ENCODE measurements at places on chromosomes 12 and 14.

DNA sequence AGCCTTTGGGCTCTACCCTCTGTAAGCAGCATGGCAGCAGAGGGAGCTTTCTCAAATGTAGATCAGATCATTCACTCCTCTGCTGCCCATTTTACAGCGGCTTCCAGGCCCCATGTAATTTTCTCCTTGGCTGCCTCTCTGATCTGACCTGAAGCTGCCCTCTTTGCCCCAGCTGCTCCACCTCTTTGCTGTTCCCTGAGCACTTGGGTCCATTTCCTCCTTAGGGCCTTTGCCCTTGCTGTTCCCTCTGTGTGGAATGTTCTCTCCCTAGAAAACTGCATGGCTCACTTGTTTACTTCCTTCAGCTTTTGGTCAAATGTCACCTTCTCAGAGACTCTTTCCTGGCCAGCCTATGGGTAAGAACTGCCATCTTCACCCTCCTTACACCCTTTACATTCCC is 37.2 kb downstream of the SMOC1 start:
- no peak for DNase-seq

DNA sequence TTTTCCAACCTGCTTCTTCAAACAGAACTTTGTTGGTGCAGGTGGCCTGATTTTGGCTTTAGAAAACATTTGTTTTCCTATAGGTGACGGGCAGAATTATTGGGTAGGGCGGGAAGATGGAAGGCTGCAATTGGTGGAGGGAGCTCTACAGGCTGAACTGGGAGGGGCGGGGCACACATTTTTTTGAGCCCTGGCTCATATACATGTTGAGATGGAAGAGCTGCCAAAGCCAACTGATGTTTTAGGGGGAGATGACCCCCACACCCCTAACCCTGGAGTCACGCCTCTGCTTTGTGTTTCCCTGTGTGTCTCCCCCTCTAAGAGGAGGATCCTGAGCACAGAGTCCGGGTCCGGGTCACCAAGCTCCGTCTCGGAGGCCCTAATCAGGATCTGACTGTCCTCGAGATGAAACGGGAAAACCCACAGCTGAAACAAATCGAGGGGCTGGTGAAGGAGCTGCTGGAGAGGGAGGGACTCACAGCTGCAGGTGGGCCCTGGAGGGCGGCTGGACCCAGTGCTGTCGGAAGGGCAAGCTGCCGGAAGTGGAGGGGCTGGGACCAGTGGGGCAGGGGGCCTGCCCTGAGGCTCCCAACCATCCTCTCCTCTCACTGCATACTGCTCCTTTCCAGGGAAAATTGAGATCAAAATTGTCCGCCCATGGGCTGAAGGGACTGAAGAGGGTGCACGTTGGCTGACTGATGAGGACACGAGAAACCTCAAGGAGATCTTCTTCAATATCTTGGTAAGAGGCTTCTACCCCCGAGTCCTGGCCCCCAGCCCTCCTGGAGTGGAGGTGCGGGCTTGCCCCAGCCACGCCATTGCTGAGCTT is 18.6 kb downstream of the AGAP2 start:
- DNase-seq = no peak

DNA sequence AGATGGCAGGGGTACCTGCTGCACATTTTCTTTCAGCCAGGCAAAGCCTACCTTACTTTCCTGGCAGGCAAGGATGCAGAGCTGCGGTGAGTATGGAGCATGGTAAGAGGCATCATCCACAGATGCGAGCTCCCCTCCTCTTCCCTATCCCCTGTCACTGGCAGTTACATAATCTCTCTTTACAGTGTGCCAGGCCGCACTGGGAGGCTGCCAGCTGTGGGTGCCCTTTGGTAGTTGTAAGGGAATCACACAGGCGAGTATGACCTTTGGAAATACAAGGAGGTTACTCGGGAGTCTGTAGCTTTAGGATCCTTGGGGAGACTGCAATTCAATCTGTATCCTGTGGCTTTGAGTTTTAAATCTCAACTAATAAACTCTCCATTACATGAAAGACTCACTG is 132.5 kb downstream of the KTN1 start:
- DNase-seq = no peak

DNA sequence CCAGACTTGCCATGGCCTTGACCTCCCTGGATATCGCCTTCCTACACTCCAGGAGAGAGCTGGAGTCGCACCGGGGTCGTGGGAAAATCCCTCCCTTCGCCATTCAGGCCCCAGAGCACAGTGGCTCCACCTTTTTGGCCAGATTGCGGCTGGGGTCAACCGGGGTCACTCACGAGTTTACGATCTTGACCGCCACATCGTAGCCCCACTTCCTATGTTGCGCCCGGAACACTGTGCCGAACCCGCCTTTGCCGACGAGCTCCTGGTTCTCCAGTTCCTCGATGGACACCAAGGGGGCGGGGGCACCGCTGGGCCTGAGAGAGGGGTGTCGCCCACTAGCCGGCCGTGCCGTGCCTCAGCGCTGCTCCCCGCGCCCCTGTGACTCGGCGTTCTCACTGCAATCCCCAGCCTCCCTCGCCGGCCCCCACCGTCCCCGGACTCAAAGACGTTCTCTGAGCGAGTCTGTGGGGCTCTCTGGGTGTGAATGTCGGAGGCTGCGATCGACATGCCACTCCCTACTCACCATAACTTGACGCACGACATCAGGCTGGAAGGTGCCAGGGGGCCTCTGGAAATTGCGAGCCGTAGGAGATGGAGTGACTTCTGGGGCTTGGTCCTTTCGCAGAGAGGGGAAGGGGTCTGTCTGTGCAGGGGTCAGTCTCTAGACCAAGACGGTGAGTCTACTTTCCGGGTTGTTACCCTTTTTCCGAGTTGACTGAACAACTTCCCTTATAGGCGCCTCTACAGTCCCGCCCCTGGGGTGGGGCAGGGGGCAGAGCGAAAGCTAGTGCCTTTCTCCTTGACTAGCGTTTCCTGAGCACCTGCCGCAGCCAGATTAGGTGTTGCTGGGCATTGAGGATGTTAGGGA is at the start of gene RIPK3:
RIPK3 (minus strand) TSS at position 708 of the 868 bp plus-strand sequence; CDS start at position 543, 165 bp downstream.
- no peak for DNase-seq

DNA sequence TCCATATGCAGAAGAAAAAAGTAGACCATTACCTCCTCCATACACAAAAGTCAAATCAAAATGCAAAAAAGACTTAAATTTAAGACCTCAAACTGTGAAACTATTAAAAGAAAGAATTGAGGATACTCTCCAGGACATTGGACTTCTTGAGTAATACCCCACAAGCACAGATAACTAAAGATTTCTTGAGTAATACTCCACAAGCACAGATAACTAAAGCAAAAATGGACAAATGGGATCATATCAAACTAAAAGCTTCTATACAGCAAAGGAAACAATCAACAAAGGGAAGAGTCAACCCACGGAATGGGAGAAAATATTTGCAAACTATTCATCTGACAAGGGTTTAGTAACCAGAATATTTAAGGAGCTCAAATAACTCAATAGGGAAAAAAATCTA is 427.9 kb downstream of the CCDC91 start:
- DNase-seq = no peak

DNA sequence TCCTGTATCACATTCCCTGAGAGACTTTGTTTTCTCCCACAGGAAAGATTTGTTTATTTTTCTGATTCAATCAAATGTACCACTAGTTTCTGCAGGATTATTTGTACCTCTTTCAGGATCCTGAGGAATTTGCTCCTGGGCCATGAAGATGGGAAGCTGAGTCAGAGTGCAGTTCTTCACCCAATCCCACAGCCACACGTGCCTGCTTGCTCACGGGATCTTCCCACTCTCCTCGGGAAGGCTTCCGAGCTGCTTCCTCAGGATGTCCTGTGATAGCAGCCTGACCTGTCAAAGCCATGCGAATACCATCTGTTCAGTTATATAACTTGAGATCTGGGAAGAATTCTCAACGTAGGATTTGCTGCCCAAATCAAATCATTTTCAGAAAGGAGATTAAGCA is 41.8 kb upstream of the HIF1A start:
- DNase-seq = no peak

DNA sequence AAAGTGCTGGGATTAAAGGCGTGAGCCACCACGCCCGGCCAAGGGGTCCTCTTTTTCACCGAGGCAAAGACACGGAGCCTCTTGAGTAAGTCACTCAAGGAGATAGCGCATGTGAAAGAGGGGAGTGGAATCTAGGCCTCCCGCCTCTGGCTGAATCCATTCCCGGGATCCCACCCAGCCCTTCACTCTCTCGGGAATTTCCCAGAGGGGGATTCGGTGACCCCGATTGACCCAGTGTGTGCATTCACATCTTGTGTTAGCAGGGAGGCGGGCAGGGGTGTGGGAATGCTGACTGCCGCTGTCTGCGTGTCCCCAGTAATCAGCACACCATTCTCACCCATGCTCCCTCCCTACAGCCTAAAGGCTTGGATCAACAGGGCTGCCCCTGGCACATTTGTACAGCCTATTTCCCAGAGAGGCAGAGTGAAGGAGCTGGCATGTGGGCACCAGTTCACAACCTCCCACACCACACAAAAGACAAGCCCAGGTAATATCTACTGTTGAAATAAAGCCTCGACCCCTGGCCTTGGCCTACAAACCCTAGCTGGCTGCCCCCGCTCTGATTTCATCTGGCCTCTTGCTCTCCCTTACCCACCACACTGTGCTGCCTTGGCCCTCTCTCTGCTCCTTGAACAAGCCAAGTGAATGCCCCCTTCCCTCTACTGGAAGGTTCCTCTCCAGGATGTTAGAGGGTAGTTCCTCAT is 1.3 kb upstream of the LTBP2 start:
- DNase-seq = no peak

DNA sequence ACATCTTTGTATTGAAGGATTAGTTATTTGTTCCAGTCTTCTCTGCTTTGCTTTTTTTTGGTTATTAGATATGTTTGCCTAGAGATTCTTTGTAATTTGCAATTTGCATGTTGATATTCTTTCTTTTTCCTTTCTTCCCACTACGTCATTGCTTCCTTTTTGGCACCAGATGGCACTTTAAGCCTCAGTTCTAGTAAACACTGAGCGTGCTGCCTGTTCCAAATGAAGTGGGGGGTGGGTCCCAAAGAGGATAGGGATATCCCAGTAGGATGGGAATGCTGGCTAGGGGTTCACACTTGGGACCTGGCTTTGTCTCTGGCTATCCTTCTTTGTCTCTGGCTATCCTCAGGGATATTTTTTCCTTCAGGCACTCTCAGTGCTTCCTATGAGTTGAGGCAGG is 17.0 kb downstream of the EAPP start:
- DNase-seq = no peak

GRCh38 chr12:111748867-111749266 is 17.9 kb upstream of the ALDH2 start:
- no peak for DNase-seq

- no peak for DNase-seq
These were observed 12.3 kb downstream of the DENND5B start for GRCh38 chr12:31578632-31579031.

DNA sequence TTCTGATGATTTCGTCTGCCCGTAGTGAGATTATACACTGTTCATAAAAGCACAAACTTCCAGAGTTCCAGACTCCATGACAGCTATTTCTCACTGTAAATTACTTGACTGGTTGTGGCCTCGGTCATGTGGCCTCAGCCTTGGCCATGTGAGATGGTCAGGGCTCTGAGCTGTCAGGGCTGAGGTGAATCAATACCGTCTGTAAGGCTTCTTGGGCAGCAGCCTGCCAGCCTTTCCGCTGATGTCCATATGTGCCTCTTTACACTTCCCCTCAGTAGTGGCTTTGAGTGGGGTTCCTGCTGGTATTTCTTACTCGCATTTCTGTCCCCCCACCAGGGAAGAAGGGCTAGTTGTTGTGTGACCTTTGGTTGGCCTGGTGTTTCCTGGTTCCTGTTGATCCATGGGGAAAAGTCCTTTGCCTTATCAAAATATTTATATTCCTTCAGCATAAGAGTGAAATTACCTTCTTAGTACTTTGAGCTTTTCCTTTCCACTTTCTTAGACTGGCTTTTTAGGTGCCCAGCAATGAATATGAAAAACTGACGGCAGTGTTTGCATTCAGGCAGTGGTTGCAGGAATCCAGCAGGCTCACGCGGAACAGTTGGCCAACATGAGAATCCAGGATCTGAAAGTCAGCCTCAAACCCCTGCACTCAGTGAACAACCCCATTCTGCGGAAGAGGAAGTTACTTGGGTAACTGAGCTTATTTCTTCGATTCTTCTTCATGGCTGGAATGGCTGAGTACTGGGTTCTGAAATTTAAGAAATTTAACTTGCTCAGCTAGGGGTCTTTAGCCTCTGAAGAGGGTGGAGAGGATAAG is 46.1 kb downstream of the MAPKAPK5 start:
- DNase-seq = no peak

DNA sequence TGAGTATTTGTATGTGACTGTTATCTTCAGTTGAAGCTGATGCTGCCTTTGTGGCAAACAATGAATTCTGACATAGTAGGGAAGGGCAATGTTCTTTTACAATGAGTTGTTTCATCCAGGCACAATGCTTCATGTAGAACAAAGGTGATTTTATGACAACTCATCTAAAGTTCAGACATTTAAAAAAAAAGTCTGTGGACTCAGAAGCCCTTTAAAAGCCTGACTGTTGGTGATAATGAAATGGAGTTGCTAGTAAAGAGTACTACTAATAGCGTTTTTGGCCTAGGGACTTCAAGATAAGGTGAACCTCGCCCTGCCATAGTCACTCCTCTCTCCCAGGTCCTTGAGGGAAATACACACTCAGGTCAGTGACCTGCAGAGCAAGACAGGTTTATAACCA is 105.1 kb downstream of the AKAP6 start:
- DNase-seq = no peak

- DNase-seq = no peak
These were observed 399 bp downstream of the NCAPD2 start for GRCh38 chr12:6494258-6494743.

DNA sequence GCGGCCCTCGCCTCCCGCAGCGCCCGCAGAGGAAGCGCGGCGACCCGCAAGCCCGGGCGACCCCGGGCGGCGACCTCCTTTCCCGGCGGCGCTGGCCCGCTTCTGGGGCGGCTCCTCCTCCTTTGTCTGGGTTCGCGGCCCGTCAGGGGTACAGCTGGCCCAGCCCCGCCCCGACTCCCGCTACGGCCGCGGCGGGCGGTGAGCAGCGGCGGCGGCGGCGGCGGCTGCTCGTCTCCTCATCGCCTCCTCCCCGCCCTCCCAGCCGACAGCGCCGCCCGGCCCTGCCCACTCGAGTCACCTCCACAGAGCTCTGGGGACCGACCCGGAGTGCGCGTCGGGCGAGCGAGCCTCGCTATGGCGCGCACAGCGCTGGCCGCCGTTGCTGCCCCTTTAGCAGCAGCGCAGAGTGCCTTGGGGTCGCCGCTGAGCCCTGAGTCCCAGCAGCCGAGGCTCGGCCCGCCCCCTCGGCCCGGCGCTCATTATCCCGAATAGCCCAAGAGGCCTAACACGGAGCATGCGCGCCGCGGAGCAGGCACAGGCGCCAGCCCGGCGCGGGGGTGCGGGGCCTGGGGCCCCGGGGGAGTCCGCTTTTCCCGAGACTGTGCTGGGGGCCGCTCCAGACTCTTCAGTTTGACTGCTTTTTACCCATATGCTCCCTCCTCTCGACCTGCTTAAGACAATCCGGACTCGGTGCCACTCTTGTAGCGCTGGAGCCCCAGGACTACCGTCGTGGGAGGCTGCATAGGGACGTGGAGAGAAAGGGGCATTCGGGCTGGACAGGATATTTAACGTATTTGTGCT is at the start of gene SOS2:
SOS2 (minus strand) TSS at position 104 of the 801 bp plus-strand sequence. CDS start 295 bp downstream, outside the sequence.
- peak; percentile 61 for DNase-seq

- DNase-seq = no peak
These were observed 197.7 kb upstream of the SLC16A7 start for GRCh38 chr12:59398164-59398563.

Measured in D721Med (cell line).